ENCODE measurements at places on chromosomes 6 and 20.

DNA sequence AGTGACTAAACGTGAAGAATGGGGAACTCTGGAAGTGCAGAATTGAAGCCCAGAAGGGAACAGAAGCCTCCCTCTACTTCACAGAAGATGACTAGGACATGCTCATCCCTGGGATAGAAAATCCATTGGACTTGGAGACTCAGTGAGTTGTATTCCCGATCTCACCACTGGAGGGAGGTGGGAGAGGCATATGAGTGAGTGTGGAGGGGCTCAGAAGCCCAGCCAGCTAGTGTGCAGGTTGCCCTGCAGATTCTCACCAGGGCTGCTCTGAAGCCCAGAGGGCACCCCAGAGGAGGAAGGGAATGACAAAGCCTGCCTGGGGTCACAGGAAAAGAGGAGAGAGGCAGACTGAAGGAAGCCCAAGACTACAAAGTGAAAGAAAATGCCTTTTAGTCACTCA, 42.1 kb upstream of the HLA-E start:
- DNase-seq = no peak

- no peak for DNase-seq
Observed at GRCh38 chr20:61629602-61630390, 377.7 kb downstream of the CDH4 start.

DNA sequence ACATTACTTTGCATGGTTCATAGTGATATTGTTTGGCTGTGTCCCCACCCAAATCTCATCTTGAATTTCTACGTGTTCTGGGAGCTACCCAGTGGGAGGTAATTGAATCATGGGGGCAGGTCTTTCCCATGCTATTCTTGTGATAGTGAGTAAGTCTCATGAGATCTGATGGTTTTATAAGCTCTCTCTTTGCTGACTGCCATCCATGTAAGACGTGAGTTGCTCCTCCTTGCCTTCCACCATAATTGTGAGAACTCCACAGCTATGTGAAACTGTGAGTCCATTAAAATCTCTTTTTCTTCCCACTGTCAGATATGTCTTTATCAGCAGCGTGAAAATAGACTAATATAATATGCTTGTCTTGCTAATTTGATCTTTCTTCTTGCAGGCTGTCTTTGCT, 200.4 kb upstream of the NOX3 start:
- no peak for DNase-seq

GRCh38 chr6:47701363-47701762, 3.0 kb downstream of the ADGRF4 start:
- DNase-seq = no peak

DNA sequence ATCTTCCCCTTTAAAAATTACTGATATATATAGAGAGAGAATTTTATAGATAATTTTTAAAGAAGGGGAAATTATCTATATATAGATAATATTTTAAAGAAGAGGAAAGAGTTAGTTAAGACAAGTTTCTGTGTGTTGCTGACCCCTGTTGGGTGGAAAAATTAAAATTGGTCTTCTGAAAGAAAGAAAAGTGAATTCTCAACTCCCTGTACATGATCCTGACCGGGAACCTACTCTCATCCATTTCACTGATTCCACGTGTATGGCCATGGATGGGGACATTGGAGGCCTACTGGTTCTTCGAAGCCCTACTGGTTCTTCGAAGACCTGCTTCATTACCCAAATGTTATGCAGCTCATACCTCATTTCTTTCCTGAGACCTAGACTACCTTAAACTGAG, 53.0 kb upstream of the TCF21 start:
- no peak for DNase-seq

DNA sequence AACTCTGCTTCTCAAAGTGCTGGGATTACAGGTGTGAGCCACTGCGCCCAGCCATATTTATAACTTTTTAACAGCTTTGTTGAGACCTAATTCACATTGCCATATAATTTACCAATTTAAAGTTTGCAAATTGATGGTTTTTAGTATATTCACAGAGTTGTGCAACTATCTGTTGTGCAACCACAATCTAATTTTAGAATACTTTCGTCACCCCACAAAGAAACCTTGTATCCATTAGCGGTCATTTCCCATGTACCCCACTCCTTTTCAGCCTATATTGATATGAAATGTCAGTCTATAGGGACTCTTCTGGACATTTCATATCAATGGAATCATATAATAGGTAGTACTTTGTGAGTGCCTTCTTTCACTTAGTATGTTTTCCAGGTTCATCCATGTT, 55.8 kb downstream of the FOXO3 start:
- DNase-seq = no peak

Measured in stimulated activated CD4-positive, alpha-beta T cell treated with anti-CD3 and anti-CD28 coated beads, Interleukin-12 subunit alpha, Interleukin-12 subunit beta, amount 100 ng/mL, for 24 hours (primary cell).